ENCODE measurements at places on chromosomes 4 and X. TPM values are rescaled to one million over a fixed set of nuclear protein-coding genes. Genes with fewer than 3 reads are reported as not detected.

- no peak for DNase-seq
These were observed 9.1 kb upstream of the XAGE2 start for GRCh38 chrX:52359614-52360232.

PSAPL1 gene
- not detected for total RNA-seq

- DNase-seq = no peak
These were observed 56.5 kb upstream of the PHKA2 start for GRCh38 chrX:19040373-19040772.

CENPVL1 gene
- not detected for total RNA-seq

- no peak for DNase-seq
These were observed 8.4 kb downstream of the HTRA3 start for GRCh38 chr4:8278009-8278395.

TMPRSS11A gene
- not detected for total RNA-seq

GRCh38 chrX:70908541-70908940, at the start of gene TEX11:
Gene TEX11 (minus strand): TSS chrX:70908711. CDS start chrX:70907789, 922 bp downstream.
- no peak for DNase-seq

DNA sequence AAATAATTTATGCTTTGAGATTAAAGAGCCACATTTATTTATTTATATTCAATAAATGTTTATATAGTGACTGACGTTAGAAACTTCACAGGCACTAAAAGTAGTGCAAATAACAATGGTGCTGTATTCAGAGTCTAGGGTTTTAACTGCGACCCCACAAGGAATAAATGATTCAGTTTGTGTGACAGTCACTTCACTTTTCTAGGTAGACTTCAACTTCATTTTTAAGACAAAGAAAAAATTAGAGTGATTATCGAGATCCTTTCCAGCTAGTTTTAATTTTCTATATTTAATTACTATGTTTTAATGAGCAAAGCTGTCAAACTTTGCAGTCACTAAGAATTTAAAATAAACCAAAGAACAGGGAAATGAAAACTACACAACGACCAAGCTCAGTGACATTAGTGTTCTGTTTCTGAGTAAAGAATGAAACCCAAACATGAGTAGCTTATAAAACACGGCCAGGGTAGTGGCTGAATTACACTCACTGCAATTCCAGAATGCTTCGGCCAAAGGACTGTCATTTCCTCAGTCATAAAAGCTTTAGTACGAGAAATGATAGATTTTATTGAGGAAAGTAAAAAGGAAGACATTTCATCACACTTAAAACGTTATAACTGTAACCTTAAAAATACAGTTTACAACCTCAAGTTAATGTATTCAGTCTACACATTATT, 38.6 kb downstream of the ADGRA3 start:
- no peak for DNase-seq

UGT2B10 gene
- total RNA-seq = not detected
